ENCODE measurements at places on chromosomes 5 and 9.

DNA sequence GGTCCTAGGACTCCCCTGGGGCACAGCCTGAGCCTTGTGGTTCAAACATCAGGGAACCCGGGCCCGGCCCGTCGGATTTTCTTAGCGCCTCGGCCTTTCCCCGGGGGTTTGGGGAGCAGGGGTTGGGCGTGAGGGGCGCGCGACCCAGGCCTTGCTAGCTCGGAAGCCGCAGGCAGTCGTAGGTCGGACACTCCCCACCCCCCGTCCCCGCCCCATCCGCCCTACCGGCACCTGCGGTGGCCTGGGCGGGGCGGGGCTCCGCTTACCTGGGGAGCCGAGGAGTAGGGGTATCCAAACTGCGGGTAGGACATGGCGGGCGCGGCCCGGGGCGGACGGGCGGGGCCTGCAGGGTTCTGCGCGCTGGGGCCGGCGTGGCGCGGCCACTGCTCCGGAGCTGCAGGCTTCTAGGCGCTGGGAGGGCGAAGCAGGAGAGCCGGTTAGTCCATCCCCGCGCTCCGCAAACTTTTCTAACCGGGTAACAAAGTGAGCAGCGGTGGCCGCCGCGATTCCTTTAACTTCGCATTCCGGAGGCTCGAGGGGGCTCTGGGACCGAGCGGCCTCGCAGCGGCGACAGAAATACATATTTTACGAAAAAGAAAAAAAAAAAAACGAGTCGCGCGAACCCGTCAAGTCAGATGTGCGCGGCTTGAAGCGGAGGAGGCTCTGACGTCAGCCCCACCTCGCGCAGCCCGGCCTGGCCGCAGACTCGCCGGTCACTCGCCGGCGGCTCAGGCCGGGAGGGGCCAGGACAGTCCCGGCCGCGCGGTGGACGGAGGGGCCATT lies at the start of gene IRX4:
IRX4 (minus strand) TSS at position 589 of the 783 bp plus-strand sequence; CDS start at position 311, 278 bp downstream.
- no peak for DNase-seq

GRCh38 chr9:114015607-114016006 lies 62.5 kb downstream of the AMBP start:
- no peak for DNase-seq

DNA sequence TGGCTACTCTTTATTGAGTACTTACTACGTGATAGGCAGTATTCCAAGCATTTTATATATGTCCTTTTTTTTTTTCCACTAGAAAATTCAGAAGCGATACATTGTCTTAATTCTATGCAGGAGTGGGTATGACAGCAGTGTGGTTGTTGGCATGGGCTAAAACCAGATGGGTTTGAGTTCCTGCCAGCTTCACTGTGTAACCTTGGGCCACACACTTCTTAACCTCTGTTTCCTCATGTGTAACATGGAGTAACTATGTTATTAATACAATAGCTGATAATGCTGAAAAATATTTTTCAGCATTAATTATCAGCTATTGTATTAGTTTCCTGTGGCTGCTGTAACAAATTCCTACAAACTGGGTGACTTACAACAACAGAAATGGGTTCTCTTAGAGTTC lies 12.0 kb downstream of the SNX18 start:
- DNase-seq, result no peak

GRCh38 chr5:114449860-114450421 lies 88.1 kb downstream of the KCNN2 start:
- peak; percentile 73 for DNase-seq

DNA sequence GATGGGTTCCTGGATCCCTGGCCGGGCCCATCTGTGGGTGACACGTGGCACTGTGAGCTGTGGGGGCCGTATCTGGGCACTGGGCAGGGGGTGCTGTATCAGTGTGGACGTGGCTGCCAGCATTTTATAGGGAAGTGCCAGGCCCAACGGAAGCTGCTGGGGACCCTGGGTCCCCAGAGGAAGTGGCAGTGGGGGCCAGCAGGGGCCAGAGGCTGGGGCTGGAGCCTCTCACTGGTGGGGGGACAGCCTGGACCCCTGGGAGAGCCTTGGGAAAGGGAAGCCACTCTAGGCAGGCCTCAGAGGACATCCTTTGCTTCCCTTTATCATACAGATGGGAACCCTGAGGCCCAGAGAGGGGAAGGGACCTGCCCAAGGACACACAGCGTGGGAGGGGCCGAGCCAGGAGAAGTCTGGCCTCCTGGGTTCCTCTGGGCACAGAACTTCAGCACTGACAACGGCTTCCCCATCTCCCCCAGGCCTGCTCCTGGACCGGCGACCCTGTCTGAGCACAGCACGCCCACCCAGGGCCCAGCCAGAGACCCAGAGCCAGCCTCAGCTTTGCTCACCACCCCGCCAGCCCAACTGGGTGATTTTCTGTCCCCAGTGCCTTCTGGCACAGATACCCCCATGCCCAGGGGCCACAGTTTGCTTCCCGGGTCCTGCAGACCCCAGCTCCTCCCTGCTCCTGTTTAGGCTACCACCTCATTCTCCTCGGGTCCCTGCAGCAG lies 15.5 kb upstream of the LAMC3 start:
- DNase-seq, result no peak

DNA sequence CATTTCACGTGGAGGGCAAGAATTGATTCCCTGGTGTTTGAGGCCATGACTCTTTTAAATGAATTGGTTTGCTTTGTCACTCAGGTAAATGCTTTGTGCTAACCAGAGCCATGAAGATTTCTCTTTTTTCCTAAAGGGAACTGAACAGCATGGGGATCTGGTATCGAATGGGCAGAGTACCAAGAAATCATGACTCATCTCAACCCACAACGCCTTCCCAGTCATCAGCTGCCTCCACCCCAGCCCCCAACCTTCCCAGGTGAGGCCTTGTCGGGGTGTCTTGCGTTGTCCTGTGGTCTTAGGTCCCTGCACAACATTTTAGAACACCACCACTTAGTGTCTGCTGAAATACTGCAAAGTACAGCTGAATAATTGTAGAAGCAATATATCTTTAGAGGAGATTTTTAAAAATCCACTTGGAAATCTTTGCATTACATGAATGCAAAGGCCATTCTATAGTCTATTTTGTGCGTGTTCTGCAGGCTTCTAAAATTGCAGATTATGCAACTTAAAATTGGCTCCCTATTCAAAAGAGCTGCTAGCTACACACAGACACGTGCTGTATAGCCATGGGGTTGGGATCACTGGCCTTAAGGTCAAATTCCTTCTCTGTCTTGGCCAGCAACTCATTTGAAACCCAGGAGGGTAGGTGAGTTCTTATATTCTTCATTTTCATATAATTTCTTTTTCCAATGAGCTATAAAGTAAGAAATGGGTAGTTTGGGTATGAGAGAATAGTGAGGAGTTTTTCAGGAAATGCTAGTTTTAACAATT lies 69.0 kb downstream of the MVB12B start:
- DNase-seq, result peak; percentile 41

DNA sequence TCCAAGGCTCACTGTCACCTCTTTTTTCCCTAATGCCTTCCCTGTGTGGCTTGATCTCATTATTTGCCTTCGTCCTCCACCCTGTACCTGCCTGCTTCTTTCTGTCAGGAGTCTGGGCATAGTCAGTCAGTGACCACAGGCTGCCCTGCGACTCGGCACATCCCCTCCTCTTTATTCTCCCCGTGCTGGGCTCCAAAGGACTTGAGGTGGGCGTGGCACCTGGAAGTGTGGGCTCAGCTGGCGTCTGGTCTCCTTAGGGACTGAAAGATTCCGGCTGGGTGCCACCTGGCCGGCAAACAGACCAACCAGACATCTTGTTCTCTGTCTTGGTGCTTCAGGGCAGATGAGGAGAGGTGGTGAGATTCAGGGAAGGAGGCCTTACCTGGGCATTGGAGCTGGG lies 29.6 kb upstream of the PRDM12 start:
- no peak for DNase-seq

GRCh38 chr5:95830226-95830625 lies 7.7 kb upstream of the GLRX start:
- DNase-seq, result no peak

GRCh38 chr9:129884220-129885017 lies 49.2 kb downstream of the USP20 start:
- peak; percentile 90 for DNase-seq

DNA sequence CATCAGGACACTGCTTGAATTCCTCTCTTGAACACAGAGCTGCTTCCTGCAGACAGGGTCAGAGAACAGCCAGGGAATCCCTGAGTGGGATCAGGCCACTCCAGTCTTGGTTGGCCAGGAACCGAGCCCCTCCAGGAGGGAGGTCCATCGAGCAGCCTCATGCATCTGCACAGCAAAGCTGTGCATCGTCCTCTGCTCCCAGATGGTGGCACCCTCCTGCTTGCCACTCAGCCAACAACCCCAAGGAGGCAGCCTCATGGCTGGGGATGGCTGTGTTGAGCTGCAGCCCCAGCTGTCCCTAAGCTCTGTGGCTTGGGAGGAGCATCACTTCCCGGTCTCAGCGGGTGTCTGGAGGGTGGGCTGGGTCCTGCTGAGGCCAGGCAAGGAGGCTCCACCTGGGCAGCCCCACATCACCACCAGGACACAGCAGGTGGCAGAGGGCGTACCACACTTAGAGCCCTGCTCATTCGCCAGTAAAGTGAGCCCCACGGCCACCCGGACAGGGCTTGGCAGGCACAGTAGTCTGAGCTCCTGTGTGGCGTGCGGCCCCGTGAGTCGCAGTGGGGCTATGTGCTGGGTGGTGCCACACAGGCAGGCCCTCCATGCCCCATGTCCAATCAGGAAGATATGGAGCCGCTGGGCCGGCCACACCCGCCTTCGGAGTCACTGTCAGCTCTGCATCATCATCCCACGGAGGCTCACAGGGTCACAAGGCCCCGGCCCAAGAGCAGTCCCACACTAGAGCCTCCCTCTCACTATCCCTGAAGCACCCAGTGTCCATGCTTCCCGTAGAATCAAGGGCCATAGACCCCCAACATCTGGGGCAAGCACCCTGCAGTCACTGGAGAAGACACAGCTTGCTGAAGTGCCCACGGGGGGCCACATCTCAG lies 11.9 kb downstream of the LPCAT1 start:
- peak; percentile 30 for DNase-seq

DNA sequence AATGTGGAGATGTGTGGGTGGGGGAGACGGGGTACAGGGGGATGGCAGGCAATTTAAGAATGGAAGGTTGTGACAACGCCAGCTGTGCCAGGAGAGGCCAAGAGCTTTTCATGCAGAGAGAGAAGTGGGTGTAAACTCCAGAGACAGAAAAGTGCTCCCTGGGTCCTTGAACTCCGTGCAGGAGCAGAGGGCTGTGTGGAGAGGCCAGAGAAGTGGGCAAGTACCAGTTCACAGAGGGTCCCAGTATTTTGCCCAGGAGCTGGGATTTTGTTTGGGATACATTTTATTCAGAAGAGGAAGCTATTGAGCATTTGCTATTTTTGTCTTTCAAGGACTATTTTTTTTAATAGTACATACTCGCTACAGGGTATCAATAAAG lies 19.5 kb upstream of the TCERG1 start:
- no peak for DNase-seq

DNA sequence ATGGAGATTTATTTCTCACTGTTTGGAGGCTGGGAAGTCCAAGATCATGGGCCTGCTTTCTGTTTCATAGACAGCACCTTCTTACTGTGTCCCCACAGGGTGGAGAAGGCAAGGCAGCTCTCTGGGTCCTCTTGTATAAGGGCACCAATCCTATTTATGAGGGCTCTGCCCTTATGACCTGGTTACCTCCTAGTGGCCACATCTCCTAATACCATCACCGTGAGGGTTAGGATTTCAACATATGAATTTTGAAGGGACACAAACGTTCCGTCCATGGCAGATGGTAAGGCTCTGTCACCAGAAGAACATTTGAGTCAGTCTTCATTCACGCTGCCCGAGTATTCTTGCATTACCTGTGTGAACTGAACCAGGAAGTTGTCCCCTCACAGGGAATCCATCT lies 48.4 kb downstream of the ANKRD33B start:
- no peak for DNase-seq

GRCh38 chr9:1083325-1083913 lies 33.3 kb downstream of the DMRT2 start:
- no peak for DNase-seq

DNA sequence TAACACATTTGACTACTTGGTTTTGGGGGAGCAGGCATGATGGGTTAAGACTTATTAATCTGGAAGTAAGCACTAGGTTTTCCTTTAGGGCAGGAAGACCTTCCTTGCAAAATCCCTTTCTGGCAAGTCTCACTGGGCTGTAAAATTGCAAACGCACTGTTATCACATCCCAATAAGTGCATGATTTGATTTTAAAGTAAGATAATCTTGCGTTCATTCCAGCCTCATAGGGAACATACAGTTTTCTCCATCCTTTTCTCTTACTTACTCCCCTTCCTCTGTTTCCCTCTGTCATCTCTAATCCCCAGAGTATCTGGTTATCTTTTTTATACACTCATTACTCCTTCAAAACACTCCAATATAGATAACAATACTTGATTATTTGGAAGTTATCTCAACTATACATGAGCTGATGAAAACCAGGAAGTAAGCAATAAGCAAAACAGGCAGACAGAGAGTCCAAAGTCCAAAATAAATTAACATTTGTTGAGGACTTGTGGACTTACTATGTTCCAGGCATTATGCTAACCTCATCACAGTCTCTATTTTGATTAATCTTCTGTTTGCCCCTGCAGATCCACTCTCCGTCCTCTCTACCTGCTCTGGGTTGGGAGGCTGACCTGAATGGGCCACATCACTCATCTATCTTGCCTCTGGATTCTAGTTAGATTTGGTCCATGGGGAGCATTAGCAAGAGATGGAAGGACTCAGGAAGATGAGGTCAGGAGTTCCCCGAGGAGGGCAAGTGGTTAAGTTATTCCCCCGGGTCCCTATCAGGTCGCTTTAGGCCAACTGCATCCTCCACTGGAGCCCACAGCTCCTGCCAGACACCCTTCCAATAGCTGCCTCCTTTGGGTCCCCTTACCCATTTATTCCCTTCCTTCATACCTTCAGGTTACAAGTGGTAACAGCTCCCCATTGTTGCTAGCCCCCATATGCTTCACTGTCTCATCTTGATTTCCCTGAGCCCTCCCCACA lies 60.2 kb downstream of the SLC22A5 start:
- no peak for DNase-seq

DNA sequence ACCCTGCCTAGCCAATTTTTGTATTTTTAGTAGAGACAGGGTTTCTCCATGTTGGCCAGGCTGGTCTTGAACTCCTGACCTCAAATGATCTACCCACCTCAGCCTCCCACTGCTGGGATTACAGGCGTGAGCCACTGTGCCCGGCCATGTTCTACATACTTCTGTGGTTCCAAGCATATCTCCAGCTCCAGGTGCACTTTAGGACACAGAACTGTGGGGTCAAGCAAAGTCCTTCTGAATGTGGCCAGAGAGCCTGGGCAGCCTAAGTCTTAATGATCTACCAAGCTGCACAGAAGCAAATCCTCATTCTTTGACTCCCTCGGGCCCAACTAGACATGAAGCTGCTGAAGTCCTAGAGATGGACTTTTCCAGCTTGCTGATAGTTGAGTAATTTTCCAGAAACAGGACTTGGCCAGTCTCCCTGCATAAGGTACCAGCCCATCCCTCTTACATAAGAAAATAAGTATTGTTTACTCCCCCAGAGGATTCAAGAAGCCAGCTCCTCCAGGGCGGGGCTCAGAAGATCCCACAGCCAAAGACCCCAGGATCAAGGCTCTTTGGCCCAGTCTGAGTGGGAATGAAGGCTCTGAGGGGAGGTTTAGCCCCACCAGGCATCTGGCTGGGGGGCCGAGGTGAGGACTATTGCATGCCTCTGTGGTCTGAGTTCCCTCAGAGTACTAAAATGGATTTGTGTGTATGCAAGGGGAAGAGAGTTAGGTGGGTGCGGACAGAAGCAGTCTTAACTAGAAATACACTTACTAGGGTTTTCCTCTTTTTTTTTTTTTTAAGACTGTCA lies 8.7 kb downstream of the CLTB start:
- DNase-seq, result no peak

Data from suppressor macrophage treated with lipopolysaccharide for 1 hour (primary cell).